NCI-H2029 treated with DMSO at 0.1 percent for 48 hours (cell line): ENCODE measurements at places on chromosomes 12 and 14.

DNA sequence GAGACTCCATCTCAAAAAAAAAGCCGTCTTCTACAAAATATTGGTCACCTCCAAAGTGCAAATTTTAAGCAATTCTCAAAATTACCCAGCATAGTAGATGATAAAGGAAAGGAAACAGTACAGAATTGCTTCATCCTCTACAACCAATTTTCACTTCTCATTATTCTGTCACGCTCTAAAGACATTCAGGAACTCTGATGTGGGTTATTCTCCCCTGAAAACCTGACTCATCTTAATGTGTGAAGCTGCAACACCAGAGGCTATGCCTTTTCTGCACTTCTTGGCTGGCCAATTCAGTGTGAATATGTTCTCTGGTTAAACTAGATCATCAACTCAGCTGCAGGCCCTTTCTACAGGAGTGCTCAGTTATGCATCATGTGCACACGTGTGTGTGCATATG lies 11.0 kb downstream of the PTGER2 start:
- no peak for DNase-seq

GRCh38 chr14:73759183-73759713 lies 45.1 kb upstream of the PNMA1 start:
- no peak for DNase-seq

GRCh38 chr14:89164168-89165073 lies 252.6 kb downstream of the FOXN3 start:
- DNase-seq, result no peak

GRCh38 chr14:75176142-75176820 lies at the start of gene TMED10:
Gene TMED10 (minus strand): TSS chr14:75176612. CDS start chr14:75176579, 33 bp downstream.
- peak; percentile 75 for DNase-seq

GRCh38 chr12:38118632-38119031 lies 197.9 kb upstream of the ALG10B start:
- no peak for DNase-seq

DNA sequence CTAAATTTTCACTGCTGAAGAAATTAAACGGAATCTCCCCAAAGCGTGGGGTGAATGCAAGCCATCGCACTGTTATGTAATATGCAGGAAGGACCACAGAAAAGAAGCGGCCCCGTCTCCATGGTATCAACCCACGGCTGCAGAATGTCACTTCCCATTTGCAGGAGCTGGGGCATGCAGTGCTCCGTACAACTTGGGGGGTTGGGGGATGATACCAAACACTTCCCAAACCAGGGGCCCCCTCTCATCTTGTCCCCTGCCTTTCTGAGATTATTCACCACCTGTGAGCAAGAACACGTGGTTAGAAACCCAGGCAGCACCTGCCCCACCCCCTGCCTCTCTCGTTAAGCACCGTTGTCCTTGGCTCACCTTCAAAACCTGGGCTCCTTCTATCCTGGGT lies 505.1 kb upstream of the TMEM132C start:
- DNase-seq, result no peak

- DNase-seq, result no peak
These were observed 279.7 kb upstream of the ATP2B1 start for GRCh38 chr12:89988188-89988915.

DNA sequence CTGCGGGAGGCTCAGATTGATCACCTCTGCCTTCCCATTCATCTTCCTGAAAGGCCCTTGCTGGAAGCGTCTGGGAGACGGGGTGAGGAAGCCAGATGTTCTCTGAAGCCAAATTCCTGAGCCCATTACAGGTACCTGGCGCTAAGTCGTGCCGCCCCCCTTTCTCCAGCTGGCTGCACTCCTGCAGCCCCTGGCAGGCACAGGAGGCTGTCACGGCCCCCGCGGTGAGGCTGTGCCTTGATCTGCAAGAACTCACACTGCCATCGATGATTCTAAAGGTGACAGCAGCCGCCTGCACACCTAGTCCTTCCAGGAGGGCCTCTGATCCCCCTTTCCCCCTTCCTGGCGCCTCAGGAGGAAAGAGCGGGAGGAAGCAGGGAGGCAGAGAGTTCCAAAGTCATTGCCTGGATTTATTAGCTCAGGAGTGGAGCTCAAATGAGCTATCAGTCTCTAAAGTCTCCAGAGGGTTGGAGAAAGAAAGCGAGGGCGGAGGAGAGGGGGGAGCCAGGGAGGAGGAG lies 106.9 kb downstream of the RFLNA start:
- DNase-seq, result no peak

DNA sequence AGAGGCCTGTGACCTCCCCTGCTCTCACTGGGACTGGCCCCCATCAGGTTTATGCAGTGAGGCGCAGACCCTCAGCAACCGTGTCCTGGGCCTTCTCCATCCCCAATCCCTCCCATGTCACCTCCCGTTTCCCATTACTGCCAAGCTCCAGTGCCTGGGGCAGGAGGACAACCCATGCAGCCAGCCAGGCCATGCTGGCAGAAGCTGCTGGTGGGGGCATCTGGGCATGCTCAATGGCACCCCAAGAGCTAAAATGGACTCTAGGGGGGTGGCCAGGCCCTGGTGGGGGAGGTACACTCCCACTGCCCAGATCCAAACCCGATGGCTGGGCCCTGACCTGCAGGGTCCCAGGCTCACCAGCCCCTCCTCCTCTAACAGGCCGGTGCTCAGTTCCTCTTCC lies 20.5 kb upstream of the GPR132 start:
- no peak for DNase-seq

GRCh38 chr14:99118946-99119345 lies 153.1 kb downstream of the BCL11B start:
- no peak for DNase-seq

DNA sequence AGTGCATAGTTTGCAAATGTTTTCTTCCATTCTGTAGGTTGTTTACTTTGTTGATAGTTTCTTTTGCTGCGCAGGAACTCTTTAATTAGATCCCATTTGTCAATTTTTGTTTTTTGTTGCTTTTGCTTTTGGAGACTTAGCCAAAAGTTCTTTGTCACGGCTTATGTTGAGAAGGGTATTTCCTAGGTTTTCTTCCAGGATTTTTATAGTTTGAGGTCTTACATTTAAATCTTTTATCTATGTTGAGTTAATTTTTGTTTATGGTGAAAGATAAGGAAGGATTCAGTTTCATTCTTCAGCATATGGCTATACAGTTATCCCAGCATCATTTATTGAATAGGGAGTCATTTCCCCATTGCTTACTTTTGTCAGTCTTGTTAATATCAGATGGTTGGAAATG lies 51.9 kb downstream of the SYNE2 start:
- no peak for DNase-seq

- no peak for DNase-seq
These were observed 81.2 kb upstream of the OTOGL start for GRCh38 chr12:80018119-80018518.

DNA sequence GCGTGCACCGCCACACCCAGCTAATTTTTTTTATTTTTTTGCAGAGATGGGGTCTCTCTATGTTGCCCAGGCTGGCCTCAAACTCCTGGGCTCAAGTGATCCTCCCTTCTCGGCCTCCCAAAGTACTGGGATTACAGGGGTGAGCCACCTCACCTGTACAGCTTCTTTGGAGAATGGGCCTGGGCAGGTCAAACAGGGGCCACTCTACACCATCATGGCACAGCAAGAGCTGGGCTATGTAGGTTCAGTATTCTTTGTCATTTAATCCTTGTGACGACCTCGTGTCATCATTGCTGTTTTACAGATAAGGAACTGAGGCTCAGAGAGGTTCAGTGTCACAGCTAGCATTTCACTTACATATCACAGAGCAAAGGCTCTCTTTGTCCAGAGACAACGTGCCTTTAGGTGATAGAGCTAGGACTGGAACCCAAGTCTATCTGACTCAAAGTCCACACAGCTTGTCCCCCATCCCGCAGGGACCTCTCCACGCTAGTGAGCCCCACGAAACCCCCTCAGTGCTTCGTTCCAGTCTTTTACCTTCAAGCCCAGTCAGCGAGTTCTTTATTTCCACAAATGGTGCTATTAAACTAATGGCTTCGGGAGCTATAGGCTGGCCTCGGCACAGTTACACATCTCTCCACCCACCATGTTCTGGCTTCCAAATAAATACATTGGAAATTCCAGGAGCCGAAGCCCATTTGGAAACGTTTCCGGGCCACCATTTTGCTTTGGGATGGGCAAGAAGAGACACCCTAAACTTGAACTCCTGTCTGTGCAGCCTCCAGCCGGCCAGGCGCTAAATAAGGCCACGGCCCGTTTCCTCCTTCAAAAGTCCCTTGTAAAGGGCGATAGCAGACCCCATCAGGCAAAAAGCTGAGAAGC lies 660 bp upstream of the MAP1LC3B2 start:
- no peak for DNase-seq

DNA sequence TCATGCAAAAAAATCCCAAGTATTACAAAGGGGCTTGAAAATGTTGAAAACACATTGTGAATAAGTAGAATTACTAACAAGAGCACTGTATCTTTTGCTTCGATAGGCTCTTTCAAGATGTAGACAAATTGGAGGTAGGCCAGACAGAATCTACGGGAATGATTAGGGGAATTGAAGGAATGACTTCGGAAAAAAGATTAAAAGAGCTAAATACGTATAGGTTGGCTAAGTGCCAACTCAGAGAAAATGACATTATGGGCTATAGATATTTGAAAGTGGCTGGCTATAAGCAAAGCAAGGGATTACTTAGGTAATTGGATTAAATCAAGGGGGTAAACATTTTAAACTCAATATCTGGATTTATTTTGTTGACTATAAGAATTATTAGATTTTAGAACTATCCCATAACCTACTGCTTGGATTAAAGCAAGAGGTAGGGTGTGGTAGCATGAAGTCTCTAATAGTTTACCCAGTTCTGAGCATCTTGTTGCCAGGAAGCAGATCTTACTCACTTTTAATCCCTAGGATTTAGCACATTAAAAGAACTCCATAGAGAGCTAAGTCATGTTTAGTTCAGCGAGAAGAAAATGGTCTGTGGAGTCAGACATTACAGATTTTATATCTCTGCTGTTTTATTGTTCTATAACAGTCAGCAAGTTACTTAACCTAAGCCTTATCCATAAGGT lies 489.8 kb downstream of the DIO2 start:
- DNase-seq, result no peak

GRCh38 chr12:18798535-18799361 lies 60.8 kb downstream of the CAPZA3 start:
- DNase-seq, result no peak

- DNase-seq, result no peak
These were observed 48.4 kb downstream of the B4GALNT3 start for GRCh38 chr12:508145-508544.

GRCh38 chr12:74846116-74846515 lies 308.5 kb downstream of the ATXN7L3B start:
- no peak for DNase-seq

GRCh38 chr12:13719986-13720385 lies 261.4 kb downstream of the GRIN2B start:
- DNase-seq, result no peak

GRCh38 chr14:80427101-80427500 lies 215.8 kb upstream of the DIO2 start:
- DNase-seq, result no peak

GRCh38 chr12:118821386-118821925 lies 159.9 kb upstream of the SRRM4 start:
- DNase-seq, result no peak

GRCh38 chr12:66653796-66654195 lies 25.1 kb downstream of the GRIP1 start:
- no peak for DNase-seq

- no peak for DNase-seq
These were observed 59.1 kb upstream of the AMN start for GRCh38 chr14:102863381-102863780.

DNA sequence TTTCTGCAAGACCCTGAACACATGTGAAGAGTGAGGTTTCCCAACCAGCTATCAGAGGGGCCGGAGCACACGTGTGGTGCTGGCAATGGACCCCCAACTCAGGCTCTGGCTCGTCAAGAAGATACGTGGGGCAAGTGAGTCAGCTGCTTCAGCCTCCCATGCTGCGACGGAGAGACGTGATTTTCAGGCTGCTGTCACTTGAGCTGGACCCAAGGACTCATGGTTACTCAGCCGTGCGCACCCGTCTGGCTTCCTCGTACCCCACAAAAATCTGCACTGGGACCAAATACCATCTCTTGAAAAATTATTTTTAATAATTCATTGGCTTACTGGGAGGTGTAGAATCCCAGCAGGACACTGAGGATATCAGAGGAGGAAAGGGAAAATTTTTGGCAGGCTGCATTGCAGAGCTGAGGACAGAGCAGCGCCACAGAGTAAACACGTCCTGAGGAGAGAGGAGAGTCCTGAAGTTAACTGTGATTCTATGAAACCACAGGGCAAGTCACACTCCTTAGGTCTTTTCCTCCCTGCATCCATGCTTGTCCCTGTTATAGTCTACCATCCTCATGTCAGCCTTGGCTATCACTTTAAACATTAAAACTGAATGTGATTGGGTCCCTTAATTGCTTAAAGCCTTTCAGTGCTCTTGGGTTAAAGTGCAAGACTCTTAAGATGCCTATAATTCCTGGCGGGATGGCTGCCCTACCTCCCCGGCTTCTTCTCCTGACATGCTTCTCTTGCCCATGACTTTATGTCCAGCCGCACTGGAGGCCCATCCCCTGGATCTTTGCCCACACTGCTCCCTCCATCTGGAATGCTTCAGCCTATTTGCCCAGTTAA lies 95.3 kb upstream of the SLC35F4 start:
- no peak for DNase-seq

GRCh38 chr12:39764944-39765560 lies 145.4 kb upstream of the ABCD2 start:
- peak; percentile 4 for DNase-seq

DNA sequence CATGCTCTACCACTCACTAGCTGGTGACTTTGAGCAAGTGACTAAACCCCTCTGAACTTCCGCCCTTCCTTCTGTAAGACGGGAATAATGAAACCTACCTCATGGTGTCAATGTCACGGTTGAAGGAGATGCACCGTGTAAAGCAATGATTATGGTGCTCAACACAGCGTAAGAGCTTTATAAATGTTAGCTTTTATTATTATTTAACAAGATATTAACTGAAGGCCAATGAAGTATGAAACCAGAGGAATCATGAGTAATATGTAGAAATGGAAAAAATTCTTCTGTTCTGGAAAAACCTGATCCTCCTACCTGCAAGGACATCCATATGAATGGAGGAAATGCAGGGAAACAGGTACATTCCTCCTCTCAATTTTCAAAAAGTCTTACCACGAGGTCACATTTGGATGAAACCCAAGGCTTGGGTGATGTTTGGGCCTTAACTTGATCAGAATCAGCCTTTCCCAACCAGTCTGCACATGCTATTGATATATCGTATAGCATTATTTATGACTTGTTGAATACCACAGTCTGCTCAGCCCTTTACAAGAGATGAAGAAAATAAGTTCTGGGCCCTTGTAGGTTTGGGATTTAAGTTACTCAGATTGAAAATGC lies 166.8 kb upstream of the TBX3 start:
- DNase-seq, result no peak

- no peak for DNase-seq
These were observed 6.9 kb upstream of the FAIM2 start for GRCh38 chr12:49910331-49911212.
